ENCODE measurements at places on chromosomes 2 and 18.

GRCh38 chr2:128036748-128037607, 9.1 kb upstream of the SAP130 start:
- no peak for DNase-seq

DNA sequence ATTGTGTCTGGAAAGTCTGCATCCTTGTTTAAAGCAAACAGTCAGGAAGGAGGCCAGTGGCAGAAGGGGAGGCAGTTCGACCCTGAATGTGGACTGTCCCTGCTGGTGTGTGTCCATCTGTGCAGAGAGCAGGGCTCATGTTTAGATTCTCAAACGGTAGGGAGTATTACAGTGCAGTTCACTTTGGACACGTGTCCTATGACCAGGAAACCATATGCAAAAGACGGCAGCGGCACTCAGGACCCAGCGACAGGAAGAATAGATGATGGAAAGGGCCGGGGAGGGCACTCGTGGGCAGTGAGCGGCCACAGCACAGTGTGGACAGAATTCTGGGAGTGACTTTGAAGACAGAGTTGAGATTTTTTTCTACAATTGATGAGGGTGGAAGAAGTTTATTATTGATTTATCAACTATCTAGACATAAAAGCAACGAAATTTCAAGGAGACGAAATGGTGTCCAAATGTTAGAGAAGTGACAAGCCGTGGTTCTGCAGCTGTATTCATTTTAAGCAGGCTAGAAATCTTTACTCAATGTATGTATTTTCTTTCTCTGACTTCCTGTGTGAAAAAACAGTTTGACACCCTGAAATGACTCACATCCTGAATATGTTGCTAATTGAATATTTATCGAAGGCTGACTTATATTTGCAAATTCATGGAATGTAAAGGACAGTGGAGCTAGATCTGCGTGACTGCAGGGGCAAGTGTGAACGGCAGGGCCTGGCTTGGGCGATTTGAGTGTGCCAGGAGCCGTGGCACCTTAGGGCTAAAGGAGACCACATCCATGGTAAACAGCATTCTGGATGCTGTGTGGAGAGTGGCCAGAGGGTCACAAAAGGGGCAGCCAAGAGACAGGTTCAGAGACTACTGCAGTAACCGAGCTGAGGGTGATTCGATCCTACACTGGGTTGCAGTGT, 214.2 kb downstream of the PTGR3 start:
- DNase-seq = no peak

DNA sequence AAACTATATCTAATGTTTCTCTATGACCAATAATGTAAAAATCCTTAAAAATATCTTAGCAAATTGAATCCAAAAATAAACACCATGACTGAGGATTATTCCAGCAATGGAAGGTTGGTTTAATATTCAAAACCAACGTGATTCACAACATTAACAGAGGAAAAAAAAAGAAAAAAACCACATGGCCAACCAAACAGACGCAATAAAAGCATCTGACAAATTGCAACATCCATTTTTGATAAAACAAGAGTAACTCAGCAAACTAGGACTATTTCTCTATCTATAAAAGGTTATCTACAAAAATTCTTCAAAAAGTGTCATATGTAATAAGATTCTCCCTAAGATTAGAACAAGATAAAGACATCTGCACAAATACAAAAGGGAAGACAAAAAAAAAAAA, 28.9 kb downstream of the PPP3R1 start:
- DNase-seq = no peak

- DNase-seq = no peak
Observed at GRCh38 chr2:217407362-217407761, 547.5 kb upstream of the TNP1 start.
